ENCODE measurements at places on chromosomes 2 and 18.

DNA sequence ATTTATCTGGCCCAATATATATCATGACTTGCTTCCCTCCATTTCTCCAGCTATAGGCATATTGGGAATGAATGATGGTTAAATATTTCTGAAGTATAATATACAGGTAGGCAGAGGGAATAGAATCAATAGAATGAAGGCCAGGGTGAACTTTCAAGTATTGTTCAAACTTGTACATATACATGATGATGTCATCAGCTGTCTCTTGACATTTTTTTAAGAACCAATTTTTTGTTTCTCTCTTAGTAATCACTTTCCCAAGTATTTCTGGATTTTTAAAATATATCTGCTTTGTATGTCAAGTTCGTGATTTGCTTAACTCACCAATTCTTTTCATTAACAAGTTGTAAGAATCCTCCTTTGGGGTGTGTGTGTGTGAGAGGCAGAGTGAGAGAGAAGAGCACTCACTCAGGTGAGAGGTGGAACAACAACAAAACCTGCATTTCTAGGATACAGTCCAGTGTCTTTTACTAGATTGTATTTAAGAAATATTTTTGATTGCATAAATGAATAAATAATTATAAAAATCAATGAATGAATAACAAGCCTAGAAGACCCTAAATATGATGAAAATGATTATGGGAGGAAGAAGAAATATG is 1239.1 kb downstream of the LRP1B start:
- no peak for DNase-seq

GRCh38 chr2:33419581-33420200 is 56.8 kb upstream of the RASGRP3 start:
- DNase-seq: no peak

DNA sequence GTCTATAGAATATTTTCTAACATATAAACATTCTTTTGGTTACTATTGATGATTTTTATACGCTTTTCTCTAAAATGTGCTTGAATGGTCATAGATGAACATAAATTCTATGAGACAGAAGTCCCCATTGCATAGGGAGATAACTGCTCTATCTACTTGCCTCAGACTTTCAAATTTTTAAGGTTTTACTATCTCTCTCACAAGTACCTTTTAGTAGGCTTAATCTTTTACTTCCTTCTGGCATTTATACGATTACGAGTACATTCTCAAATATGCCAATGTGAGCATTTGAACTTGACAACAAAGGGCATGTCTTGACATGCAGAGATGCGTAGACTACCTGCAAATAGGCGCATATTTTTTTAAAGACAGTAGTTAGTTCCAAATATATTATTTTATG is 935.9 kb upstream of the LRATD1 start:
- no peak for DNase-seq

GRCh38 chr2:175966839-175967238 is 35.2 kb downstream of the LNPK start:
- no peak for DNase-seq

DNA sequence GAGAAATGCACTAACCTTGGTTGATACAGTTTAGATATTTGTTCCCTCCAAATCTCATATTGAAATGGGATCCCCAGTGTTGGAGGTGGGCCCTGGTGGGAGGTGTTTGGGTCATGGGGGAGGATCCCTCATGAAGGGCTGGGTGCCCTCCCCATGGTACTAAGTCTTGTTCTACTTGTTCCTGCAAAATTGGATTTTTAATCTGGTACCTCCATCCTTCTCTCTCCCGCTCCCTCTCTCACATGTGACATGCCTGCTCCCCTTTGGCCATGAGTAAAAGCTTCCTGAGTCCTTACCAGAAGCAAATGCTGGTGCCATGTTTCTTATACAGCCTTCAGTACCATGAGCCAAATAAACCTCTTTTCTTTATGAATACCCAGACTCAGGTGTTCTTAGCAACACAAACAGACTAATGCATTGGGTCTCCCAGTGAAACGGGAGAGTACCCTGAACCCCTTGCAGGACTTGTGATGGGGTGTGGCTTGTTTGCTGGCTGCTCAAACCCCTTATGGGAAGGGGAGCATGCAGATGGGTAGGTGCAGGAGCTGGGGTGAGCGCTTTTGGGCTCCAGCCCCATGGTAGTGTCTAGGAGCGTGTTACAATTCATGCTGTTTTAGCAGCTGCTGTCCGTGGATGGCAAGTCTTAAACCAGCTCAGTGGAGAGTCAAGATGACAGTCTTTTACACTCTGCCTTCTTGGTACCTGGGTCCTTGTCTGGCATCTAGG is 27.2 kb downstream of the FAHD2B start:
- no peak for DNase-seq

DNA sequence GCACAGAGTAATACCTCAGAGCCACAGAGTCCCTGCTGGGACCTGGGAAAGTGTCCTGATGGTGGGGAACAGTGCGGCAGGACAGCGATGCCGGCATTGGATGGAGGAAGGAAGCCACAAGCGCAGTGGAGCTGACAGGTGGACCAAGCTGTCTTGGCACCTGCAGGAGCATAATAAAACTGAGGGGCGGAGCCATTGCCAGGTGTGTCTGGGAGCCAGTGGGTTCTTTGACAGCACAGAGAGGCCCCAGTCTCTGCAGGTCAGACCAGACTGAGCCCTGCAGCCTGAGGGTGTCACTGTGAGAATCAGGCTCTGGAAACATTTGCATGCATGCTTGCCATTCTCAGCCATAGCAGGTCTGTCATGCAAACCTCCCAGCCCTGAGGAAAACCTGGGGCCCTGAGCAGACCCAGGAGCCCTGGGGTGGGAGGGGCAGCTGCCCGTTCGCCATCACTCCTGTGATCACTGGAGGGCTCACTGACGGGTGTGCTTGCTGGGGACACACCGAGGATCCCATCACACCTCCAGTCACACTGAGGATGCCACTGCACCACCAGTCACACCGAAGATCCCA is 210.5 kb upstream of the HDAC4 start:
- no peak for DNase-seq

- no peak for DNase-seq
Observed at GRCh38 chr2:3736112-3736511, 32.7 kb downstream of the DCDC2C start.

- no peak for DNase-seq
Observed at GRCh38 chr2:12424809-12425208, 291.9 kb upstream of the TRIB2 start.

- no peak for DNase-seq
Observed at GRCh38 chr2:216519154-216519762, 20.6 kb downstream of the RPL37A start.

DNA sequence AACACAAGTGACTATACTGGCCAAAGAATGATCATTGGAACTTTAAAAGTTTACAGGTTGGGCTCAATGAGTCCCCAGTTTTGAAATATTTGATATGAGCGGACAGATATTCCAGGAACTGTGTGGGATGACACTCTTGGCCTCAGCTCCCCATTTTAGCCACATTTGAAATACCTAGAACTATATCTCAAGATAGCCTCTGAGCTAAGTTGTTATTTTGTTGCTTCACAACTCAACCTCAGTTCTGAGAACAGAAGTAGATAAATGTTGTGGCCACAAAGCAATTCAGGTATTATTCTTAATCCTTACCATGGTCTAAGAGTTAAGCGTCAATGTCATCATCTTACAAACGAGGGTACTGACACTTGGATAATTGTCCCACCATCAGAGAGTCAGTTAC is 172.2 kb upstream of the SETBP1 start:
- DNase-seq: no peak

DNA sequence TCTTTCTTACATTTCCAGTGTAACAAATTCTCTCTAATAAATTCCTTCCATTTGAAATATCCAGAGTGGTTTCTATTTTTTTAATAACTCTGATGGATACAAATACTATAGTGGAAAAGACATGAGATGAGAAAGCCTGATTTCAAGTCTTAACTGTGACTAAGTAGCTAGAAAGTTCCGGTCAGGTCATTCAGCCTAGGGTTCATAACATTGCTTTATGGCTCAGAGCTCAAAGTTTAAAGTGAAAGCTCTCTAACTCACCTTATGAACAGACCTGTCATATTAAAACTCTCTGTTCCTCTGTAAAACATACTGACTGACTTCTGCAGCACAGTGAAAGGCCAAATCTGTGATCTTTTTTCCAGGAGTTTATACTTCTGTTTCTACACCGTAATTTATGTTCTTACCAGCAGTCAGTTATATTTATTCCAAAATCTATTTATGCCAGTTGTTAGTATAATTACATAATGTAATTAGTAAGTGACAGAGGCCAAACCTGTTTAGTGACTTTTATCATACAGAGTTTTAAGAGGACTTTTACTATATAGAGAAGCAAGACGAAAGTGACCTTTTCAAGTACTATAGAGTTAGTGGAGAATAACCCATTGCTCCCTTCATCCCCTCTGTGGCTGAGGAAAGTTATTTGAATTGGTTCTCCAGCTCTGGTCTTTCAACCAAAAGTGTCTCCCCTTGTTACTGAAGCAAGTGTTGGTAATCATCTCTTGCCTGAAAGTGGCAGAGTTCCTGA is 118.8 kb upstream of the PDE1A start:
- DNase-seq: no peak

DNA sequence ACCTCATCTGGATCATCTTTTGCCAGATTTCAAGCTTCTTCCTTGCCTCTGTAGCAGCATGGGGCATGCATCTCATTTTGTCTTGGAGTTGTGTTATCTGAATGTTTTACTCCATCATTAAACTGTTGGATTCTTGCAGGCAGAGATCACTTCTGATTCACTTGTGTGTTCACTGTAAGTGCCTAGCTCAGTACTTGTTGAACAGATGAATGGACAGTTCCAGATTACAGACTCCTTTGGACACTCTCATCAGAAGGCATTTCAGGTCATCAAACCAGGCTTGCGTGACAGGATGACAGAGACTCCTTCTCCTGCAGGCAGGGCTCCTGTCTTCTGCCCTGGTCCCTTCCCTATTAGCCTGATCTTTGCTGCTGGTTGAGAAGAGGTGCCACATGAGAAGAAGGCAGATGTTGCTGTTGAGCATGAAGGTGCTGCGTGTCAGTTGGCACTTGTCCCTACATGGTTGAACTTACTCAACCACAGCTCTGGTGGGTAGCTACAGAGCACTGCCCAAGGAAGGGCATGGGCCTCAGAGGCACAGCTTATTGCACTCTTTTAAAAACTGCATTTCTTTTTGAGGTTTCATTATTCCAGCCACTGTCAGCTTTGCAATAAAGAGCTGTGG is 58.9 kb downstream of the INPP4A start:
- no peak for DNase-seq

DNA sequence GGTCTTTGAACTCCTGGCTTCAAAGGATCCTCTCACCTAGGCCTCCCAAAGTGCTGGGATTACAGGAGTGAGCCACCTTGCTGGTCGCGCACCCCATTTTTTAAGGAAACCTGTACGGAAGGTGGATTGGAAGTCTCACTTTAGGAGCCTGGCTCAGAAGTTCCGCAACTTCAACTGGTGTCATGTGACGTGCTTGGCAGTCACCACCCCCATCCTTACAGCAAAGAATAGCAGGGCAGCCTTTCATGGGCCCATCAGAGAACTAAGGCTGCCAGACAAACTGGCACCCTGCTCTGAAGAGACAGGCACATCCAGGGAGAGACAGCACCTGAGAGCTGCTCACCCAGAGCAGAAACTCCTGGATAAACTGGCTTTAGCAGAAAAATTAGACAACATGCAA is 3.3 kb upstream of the SLC66A2 start:
- no peak for DNase-seq

DNA sequence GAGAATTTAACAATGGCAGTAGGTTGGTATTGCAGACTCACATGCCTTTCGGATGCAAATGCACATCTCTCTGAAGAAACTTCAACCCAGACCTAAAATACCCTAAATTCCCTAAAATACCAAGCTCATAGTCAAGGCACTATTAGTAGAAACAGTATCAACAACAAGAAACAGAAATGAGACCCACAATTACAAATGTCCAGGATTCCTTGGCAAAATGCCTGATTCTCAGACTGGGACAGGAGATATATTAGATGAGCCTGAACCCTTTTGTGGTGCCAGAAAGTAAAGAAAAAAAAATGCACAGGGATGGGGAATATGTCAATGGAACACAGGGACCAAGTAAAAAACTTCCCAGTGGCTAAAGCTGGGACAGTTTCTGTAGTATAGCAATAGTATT is 77.2 kb downstream of the NAT8 start:
- no peak for DNase-seq

DNA sequence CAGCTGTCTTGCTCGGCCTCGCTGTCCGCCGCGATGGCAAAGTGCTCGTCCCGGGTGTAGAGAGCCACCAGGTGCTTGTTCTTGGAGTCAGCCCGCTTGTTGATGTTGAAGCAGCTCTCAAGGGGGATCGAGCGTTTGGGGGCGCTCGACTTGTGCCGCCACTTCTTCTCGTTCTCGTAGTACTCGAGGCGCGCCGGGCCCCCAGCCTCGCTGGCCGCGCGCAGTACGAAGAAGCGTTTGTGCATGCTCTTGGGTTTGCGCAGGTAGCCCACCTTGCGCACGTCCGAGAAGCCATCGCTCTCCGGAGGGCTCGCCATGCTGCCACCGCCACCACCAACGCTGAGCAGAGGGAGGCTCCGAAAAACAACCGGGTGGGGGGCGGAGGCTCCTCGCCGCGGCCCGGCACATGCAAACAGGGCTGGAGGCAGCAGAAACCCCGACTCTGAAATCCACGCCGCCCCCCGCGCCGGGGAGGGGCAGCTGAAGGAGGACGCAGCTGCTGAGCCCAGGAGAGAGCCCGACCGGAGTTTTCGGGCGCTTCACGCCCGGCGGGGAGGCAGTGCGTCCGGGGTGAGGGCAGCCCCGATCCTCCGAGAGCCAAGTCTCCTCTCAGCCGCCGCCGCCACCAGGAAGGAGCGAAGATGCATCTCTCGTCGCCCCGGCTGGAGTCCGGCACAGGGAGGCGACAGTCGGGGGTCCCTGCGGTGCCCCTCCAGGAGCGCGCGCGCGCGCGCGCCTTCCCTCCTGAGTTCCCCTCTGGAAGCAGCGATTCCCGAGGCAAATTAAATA is 1.0 kb downstream of the IRS1 start:
- no peak for DNase-seq

DNA sequence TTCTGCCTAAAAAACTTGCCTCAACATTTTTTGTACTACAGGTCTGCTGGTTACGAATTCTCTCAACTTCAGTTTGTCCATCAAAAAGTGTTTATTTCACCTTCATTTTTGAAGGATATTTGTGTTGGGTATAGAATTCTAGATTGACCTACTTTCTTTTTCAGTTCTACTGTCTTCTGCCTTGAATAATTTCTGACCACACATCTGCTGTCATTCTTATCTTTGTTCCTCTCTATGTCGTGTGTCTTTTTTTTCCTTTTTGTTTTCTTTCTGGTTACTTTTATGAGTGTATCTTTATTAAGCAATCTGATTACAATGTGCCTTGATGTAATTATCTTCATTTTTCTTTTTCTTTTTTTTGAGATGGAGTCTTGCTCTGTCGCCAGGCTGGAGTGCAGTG is 25.3 kb downstream of the ADCY3 start:
- no peak for DNase-seq

- DNase-seq: peak; percentile 18
Observed at GRCh38 chr2:12796657-12797056, 79.9 kb downstream of the TRIB2 start.

Data from C1 segment of cervical spinal cord (tissue), 14 donors.